ENCODE measurements at places on chromosomes 4 and X.

DNA sequence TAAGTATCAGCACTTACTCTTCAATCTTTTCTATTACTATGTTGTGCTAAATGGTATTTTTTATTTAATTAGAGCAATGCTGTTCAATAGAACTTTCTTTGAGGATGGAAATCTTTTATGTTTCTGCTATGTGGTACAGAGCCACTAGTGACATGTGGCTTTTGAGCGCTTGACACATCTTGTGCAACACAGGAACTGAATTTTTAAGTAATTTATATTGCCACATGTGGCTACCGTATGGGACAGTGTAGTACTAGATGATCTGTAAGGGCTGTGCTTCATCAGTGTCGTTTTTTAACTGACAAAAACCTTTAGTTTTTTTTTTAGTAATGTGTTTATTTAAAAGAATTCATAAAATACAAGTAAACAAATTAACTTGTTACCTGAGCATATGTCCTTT is 22.4 kb downstream of the HPRT1 start:
- H3K36me3 ChIP-seq, result no peaks in the 10 kb centered on the region
- no peak overlapping the region for H3K4me3 ChIP-seq
- H3K27ac ChIP-seq, result no peak overlapping the region
- peaks cover 8% of the 10 kb centered on the region for H3K4me1 ChIP-seq

DNA sequence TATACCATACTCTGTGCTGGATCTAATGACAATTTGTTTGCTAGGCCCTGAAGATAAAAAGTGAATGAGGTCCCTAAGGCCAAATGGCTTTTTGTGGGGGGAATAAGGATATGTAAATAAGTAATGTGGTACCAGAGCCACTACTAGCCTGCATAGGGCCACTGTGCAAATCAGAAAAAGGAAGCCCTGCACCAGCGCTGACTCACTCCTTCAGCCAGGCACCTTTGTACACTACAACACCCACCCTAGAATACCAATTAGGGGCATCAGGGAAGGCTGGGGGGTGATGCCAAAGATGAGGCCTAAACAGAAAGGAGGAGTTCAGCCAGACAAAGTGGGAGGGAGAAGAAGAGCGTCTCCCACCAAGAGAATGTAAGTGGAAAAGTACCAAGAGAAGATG is 122.2 kb downstream of the CAMK2D start:
- H3K27me3 ChIP-seq, result no peaks in the 10 kb centered on the region
- no peak overlapping the region for H3K27ac ChIP-seq
- H3K4me1 ChIP-seq, result peaks cover 25% of the 10 kb centered on the region
- DNase-seq, result no peak
- H3K36me3 ChIP-seq, result no peaks in the 10 kb centered on the region
- H3K4me3 ChIP-seq, result no peak overlapping the region

GRCh38 chr4:182649698-182650477 is 267.3 kb downstream of the DCTD start:
- DNase-seq, result no peak
- no peaks in the 10 kb centered on the region for H3K4me1 ChIP-seq
- H3K4me3 ChIP-seq, result no peak overlapping the region

GRCh38 chr4:111031596-111031995 is 408.7 kb upstream of the PITX2 start:
- H3K36me3 ChIP-seq, result no peaks in the 10 kb centered on the region
- H3K27me3 ChIP-seq, result no peaks in the 10 kb centered on the region
- DNase-seq, result peak; percentile 50
- H3K4me1 ChIP-seq, result peaks cover 46% of the 10 kb centered on the region
- peak overlapping the region; percentile 76 for H3K27ac ChIP-seq
- no peak overlapping the region for H3K4me3 ChIP-seq

DNA sequence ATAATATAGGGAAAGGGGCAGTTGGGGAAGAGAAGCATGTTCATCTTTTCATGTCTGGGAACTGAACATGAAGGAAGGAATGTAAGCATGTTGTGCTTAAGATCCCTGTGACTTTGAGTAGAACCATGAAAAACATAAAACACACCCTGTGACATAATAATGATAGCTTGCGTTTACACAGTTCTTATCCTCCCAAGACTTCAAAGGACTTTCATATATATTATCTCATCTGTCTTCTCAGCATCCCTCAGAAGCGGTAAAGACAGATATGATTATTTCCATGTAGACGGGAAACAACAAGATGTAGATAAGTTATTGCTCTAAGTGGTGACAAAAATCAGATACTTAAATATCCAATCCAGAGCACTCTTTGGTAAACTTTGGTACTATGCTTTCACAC is 3.3 kb upstream of the SH3RF1 start:
- peaks cover 18% of the 10 kb centered on the region for H3K4me1 ChIP-seq
- no peak overlapping the region for H3K4me3 ChIP-seq
- DNase-seq, result no peak
- H3K36me3 ChIP-seq, result no peaks in the 10 kb centered on the region
- H3K27me3 ChIP-seq, result no peaks in the 10 kb centered on the region

DNA sequence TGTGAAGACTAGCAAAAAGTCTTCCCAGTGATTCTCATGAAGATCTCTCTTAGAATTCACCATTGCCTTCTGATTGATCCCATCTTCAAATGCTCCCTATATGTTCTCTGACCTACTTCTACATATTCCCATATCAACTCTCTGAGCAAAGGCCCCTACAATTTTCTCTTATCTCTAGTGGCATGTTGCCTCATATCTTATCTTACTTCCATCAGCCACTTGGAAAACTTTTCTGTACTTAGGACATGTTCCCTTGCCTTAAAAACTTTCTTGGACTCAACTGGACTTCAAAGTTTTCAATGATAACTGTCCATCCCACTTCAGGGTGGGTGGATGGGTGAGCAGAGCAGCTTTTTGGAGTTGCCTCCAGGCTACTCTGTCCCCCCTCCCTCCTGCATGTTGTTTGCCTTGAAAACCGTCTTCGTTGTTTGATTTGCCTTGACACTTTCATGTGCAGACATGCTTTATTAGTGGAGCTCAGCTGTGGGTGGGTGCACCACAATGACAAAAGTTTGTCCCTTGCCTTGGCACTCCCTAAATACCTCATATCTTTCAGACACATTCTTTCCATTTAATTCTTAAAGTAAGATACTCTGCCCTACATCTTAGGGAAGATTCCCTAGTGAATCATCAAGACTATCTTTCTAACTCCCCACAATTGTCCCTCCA is 18.3 kb upstream of the USP27X start:
- H3K4me1 ChIP-seq, result no peaks in the 10 kb centered on the region
- H3K4me3 ChIP-seq, result no peak overlapping the region
- DNase-seq, result no peak

DNA sequence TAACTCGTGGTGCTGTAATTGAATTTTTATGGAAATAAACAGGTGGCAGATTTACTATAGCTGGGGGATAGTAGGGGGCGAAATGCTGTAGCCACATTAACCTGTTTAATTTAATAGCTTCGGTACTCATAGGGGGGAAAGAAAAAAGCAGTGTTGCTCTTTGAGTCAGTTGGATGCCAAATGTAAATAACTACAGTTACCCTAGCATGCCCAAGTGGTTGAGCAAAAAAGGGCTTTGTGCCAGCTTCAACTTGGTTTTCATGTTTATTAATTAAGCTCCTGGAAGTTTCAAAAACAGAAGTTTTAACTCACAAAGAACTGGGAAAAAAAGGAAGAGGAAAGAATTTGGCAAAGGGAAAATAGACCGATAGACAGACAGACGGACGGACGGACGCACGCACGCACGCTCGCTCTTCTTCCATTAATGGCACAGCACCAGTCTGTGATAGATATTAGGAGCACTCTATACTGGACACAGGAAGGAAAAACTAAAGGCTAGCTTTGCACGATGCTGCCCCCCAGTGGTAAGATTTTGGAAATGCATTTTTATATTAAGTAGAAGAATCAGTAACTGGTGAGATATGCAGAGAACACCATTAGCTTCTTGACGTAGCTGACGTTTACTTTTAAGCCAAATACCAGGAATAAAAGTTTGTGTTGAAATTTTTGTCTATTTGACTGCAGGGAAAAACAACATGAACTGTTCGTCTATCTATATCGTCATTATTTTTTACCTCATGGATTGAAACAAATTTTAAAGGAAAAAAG is 151.8 kb downstream of the SLC7A11 start:
- H3K4me1 ChIP-seq, result 0 out of 2 replicates have a peak, but pooled peaks cover 4% of the 10 kb centered on the region
- H3K27me3 ChIP-seq, result no peaks in the 10 kb centered on the region
- H3K27ac ChIP-seq, result no peak overlapping the region
- H3K36me3 ChIP-seq, result no peaks in the 10 kb centered on the region
- H3K4me3 ChIP-seq, result peak overlapping the region; percentile 67

All from GM23248 (cell line).